ENCODE measurements at places on chromosomes 13 and 19. TPM values are rescaled to one million over a fixed set of nuclear protein-coding genes. Genes with fewer than 3 reads are reported as not detected.

DNA sequence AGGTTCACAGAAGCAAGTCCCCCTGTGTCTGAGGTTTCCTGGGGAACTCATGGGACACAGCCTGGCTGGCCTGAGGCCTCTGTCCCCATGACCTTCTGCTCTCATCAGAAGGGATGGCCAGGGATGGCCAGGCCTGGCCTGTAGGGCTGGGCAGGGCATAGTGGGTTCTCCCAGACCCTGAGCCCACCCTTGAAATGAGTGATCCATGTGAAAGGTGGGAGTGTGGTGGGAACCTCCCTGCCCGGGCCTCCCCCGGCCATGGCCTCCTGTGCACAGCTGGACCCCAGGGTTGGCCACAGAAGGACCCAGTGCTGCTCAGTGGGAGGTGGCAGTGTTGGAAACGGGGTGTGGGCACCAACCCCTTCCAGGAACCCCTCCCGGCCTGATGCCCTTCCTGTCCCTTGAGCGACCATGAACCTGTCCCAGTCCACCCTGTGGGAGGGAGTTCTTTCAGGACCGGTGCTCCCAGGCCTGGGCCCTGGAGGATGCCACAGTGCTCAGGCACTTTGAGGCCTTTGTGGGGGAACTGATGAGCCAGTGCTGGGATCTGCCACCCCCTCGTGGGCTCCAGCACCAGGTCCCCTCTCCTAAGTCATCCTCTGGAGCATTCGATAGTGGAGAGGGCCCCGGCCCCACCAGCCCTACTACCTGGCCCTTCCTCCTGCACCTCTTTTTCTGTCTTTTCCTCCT lies 15.5 kb upstream of the ZNF14 start:
- H3K4me3 ChIP-seq = no peak overlapping the region
- DNase-seq = no peak
- no peaks in the 10 kb centered on the region for H3K27me3 ChIP-seq
- H3K4me1 ChIP-seq = no peaks in the 10 kb centered on the region
- H3K36me3 ChIP-seq = no peaks in the 10 kb centered on the region

DNA sequence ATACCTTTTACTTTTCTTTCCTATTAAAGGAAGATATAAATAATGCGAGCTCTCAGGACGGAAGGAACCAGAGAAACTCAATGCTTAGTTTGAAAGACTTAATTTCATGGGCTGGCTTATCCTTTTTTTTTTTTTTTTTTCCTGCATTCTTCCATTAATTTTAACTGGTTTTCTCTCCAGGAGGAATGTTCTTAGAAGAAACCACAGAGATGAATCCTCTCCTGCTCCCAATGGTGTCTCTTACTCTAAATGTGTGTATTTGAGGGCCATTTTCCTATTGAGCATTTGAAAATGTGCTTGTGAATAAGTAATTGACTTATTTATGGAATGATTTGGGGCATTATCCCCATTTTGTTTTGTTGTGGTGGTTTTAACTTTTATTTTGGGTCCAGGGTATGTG lies 494.9 kb downstream of the FOXO1 start:
- no peaks in the 10 kb centered on the region for H3K4me1 ChIP-seq
- no peaks in the 10 kb centered on the region for H3K36me3 ChIP-seq
- no peaks in the 10 kb centered on the region for H3K27me3 ChIP-seq

- DNase-seq = no peak
- no peak overlapping the region for H3K4me3 ChIP-seq
- H3K27ac ChIP-seq = no peak overlapping the region
Measured at GRCh38 chr13:114298866-114299265, 15.4 kb upstream of the CHAMP1 start.

DNA sequence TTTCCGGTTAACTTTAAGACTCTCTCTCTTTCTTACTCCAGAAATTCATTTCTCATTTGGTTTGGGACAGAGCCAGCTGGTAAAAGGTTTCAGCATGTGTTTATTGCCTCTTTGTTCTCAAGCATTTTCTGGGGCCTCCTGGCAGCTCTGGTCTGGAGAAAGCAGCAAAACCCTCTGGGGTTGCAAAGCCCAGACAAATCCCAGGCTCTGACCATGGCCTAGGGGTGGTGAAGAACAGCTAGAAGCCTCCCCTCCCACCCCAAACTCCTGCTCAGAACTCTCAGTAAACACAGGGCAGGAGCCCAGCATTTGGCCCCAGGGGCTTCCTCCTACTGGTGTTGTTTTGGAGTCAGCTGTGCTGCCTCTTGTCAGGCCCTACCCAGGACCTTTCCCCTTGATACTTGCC lies 124.2 kb upstream of the SERP2 start:
- H3K36me3 ChIP-seq = no peaks in the 10 kb centered on the region
- no peak overlapping the region for H3K4me3 ChIP-seq
- DNase-seq = no peak
- no peaks in the 10 kb centered on the region for H3K27me3 ChIP-seq

GRCh38 chr13:35449821-35450220 lies 26.7 kb downstream of the MAB21L1 start:
- no peak overlapping the region for H3K4me3 ChIP-seq
- DNase-seq = no peak
- H3K36me3 ChIP-seq = no peaks in the 10 kb centered on the region
- no peaks in the 10 kb centered on the region for H3K4me1 ChIP-seq
- no peak overlapping the region for H3K27ac ChIP-seq

- no peak for DNase-seq
- H3K27me3 ChIP-seq = no peaks in the 10 kb centered on the region
- H3K4me1 ChIP-seq = peaks cover 7% of the 10 kb centered on the region
Measured at GRCh38 chr19:29674374-29675119, 9.3 kb downstream of the PLEKHF1 start.

DNA sequence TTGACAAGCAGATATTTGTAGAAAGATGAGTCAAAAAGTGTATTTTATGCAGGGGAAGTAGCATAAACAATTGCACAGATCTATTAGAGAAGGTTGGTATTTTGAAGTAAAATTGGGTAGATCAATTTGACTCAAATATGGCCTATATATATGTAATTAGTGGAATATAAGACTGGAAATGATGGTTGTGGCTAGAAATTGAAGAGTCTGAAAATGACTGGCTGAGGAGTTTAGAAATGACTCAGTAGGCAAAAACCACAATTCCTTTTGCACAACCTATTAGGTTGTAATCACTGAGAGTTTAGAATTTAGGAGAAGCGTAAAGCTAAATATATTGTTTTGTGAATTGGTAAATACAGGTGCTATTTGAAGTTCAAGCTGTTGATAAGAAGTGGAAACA lies 622.6 kb upstream of the PCDH20 start:
- H3K27me3 ChIP-seq = no peaks in the 10 kb centered on the region
- H3K4me1 ChIP-seq = no peaks in the 10 kb centered on the region
- H3K4me3 ChIP-seq = no peak overlapping the region
- DNase-seq = no peak

DNA sequence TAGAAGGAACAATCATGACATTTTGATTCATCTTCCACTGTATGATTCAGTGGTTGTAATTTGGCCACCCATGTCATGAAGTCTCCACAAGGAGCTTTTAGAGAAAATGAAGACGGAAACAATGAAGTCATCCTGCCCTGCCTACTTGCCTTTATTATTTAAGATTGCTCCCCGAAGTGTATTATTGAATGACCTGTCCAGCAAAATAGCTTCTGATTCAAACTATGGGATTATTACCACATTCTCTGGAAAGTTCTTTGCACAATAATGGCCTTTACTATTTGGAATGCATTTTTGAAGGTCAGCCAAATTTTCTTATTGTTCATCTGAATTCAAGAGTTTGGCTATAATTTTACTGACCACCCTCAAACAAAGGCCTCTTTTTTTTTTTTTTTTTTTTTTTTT lies 77.8 kb upstream of the RFC3 start:
- H3K27me3 ChIP-seq = no peaks in the 10 kb centered on the region
- H3K27ac ChIP-seq = no peak overlapping the region
- no peaks in the 10 kb centered on the region for H3K4me1 ChIP-seq
- no peak for DNase-seq
- H3K36me3 ChIP-seq = no peaks in the 10 kb centered on the region
- no peak overlapping the region for H3K4me3 ChIP-seq

DNA sequence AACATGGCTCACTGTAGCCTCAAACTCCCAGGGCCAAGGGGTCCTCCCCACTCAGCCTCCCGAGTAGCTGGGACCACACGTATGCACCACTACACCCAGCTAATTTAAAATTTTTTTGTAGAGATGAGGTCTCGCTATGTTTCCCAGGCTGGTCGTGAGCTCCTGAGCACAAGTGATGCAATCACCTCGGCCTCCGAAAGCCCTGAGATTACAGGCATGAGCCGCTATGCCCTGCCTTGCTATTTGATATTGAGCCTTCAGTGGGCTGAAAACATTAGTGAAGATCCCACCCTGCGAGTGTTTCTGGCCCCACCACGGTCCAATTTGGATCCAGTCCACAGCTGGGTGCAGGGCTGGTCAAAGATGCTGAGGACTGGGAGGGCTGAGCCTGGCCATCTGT lies 65.9 kb downstream of the TRPM4 start:
- no peaks in the 10 kb centered on the region for H3K36me3 ChIP-seq
- H3K4me3 ChIP-seq = no peak overlapping the region
- no peaks in the 10 kb centered on the region for H3K4me1 ChIP-seq
- DNase-seq = no peak

DNA sequence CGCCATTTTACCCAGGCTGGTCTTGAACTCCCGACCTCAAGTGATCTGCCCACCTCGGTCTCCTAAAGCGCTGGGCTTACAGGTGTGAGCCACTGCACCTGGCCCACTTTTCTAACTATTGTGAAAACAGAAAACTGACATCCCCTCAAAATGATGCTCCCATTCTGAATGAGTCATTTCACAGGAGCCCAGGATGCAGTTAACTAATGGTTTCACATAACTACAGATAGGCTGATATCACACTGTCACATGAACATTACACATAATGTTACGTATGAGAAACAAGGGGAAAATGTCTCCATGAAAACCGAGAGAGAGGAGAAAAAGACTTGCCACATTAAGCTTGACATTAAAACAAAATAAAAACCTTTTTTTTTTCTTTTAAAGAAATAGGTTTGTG lies 37.5 kb downstream of the N4BP2L2 start:
- no peak overlapping the region for H3K4me3 ChIP-seq
- peaks cover 5% of the 10 kb centered on the region for H3K4me1 ChIP-seq
- DNase-seq = no peak
- no peaks in the 10 kb centered on the region for H3K36me3 ChIP-seq
- no peaks in the 10 kb centered on the region for H3K27me3 ChIP-seq
- H3K27ac ChIP-seq = no peak overlapping the region

The TEX29 gene
- 0.34 TPM for total RNA-seq

The RLN3 gene
- total RNA-seq = not detected

The ZNF575 gene
- total RNA-seq = 0.27 TPM

The PLPP2 gene
- 2.4 TPM for total RNA-seq

The DAND5 gene
- 1.5 TPM for total RNA-seq

The SSC5D gene
- total RNA-seq = 0.33 TPM

The CD70 gene
- not detected for total RNA-seq

The ZNF439 gene
- total RNA-seq = 4.2 TPM
